Posterior cingulate gyrus (tissue), 11 donors: ENCODE measurements at places on chromosomes 4 and X.
A peak's percentile ranks its signal among the peaks of the same experiment; 100 is the strongest.

GRCh38 chr4:64407000-64407399 lies 2.2 kb downstream of the TECRL start:
- no peak for DNase-seq

DNA sequence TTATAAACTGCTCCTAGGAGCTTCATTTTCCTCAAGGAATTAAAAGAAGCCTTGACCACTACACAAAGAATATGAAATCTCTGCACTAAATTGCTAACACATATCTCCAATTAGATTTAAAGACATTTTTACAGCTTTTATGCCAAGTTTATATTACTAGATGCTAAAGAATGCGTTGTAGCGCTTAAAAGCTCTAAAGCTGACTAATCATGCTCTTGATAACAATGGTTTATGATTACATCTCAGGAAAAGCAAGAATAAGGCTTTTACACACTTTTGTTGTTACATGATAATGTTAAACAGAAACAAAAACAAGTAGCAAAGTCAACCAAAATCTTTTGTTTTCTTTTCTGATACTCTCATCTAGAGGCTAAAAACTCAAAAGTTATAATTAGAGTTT lies 44.7 kb downstream of the SLC10A7 start:
- no peak for DNase-seq

DNA sequence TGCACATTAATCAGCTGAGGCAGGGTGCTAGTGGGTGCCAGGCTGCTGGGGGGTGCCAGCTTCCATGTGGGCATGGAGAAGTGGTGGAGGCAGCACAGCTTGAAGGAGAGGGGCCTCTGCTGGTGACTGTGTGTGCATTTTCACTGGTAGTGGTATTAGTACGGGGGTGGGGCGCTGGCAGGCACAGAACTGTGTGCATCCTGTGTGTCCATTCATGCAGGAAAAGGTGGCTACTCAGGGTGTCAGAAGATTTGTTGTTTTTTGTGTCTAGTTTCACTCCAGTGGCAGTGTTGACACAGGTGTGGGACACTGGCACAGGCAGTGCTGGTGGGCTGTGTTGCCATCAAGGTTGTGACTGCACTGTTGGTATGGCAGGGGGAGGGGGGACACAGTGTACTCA lies 1303.6 kb downstream of the FAM133A start:
- DNase-seq = no peak

GRCh38 chr4:141705747-141706377 lies 69.5 kb downstream of the IL15 start:
- DNase-seq = no peak

DNA sequence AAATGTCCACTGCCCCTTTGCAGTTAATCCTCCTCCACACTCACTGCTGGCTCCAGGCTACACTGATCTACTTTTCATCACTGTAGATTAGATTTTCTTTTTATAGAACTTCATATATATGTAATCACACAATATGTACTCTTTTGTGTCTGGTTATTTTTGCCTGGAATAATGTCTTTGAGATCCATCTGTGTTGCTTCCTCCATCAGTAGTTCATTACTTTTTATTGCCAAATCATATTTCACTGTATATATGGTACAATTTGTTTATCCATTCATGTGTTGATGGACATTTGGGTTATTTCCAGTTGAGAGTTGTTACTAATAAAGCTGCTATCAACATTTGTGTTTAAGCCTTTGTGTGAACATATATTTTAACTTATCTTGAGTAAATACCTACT lies 126.4 kb upstream of the SMIM10 start:
- DNase-seq = no peak

- DNase-seq = no peak
Observed at GRCh38 chrX:155027509-155028066, 944 bp downstream of the FUNDC2 start.

GRCh38 chr4:55157559-55158277 lies 32.3 kb upstream of the KDR start:
- no peak for DNase-seq

- DNase-seq = no peak
Observed at GRCh38 chr4:10694151-10694827, 9.7 kb upstream of the CLNK start.

- no peak for DNase-seq
Observed at GRCh38 chrX:86133761-86134160, 14.5 kb upstream of the DACH2 start.

DNA sequence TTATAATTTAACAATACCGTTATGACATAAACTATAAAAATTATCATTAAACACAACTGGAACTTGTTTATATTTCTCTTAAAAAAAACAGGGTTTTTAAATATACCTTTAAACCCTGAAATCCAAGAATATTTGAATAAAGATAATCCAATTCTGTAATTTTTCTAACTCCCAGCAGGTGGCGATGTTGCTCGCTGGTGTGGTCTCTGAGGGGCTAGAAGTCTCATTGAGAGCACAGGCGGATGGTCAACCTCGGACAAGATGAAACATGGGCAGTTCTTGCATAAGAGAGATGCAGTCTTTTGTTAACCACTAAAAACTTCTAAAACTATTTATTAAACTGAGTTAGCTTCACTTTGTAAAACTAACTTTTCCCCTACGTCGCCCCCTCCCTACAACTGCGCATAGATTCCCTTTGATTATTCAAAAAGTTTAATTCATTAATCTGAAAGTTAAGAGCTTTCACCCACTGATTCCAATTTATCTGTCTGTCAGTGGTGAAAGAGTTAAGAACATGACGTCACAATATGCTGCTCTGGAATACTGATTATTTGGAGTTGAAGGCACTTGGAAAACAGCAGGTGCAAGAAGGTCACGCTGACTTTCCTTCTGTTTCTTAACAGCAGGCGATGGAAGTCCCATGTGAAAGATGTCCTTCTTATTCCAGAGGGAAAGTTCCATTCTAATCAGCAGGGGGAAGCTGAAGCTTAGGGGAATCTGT lies 29.5 kb downstream of the DMP1 start:
- DNase-seq = peak; percentile 74

DNA sequence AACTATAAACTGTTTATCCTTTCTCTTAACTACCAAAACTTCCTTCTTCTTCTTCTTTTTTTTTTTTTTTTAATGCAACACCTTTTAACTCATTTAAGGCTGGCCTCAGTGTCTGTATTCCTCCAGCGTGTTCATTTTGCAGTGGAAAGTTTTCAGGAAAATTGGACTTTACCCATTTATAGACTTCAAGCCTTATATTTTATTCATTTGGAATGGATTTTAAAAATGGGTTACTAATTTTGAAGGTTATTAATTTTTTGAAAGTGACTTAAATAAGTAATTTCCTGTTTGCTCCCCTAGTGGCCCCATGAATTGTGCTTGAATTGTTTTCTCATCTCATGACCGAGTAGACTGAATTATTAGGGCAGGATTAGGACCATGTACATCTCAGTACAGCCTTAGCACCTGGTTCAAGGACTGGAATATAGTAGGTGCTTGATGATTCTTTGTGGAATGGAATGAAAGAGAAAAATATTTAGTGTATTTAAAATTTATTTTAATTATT lies 282.7 kb downstream of the ANKRD50 start:
- DNase-seq = no peak

- DNase-seq = no peak
Observed at GRCh38 chr4:70608324-70608723, 16.3 kb downstream of the AMBN start.

- DNase-seq = no peak
Observed at GRCh38 chr4:6044805-6045204, 26.6 kb upstream of the C4orf50 start.

- DNase-seq = no peak
Observed at GRCh38 chrX:24306440-24306839, 7.4 kb downstream of the SUPT20HL2 start.

GRCh38 chr4:98720871-98721480 lies 62.6 kb upstream of the TSPAN5 start:
- no peak for DNase-seq
